ENCODE measurements at places on chromosomes 1 and 21. TPM values are rescaled to one million over a fixed set of nuclear protein-coding genes. Genes with fewer than 3 reads are reported as not detected.

GRCh38 chr1:230303069-230303468 lies 123.1 kb downstream of the PGBD5 start:
- DNase-seq, result no peak
- no peaks in the 10 kb centered on the region for H3K36me3 ChIP-seq
- H3K27ac ChIP-seq, result no peak overlapping the region
- peaks cover 12% of the 10 kb centered on the region for H3K4me1 ChIP-seq
- H3K27me3 ChIP-seq, result no peaks in the 10 kb centered on the region

DNA sequence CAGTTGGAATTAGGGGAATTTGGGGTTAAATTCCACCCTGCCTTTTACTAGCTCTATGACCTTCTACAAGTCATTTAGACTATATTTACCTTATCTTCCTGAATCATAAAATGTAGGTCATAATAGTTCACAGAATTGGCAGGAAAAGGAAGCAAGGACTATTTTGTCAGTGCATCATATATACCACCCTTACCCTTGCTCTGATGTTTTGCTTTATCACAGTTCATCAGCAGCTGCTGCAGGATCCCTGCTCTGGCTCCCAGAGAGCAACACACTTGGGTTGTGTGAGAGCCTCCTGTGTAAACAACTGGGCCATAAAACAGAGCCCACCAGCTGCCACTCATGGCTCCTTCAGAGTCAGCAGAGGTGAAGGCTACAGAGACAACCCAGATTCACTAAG lies 631.6 kb upstream of the CAMK1G start:
- H3K4me1 ChIP-seq, result no peaks in the 10 kb centered on the region
- no peaks in the 10 kb centered on the region for H3K36me3 ChIP-seq
- no peaks in the 10 kb centered on the region for H3K27me3 ChIP-seq
- no peak overlapping the region for H3K27ac ChIP-seq
- DNase-seq, result no peak

- no peak overlapping the region for H3K4me3 ChIP-seq
- H3K27ac ChIP-seq, result no peak overlapping the region
- DNase-seq, result no peak
- H3K4me1 ChIP-seq, result peaks cover 11% of the 10 kb centered on the region
- H3K36me3 ChIP-seq, result no peaks in the 10 kb centered on the region
These were observed 25.9 kb downstream of the C2CD2 start for GRCh38 chr21:41927727-41928409.

Gene TMEM51
- 0.54 TPM for total RNA-seq

- no peak overlapping the region for H3K4me3 ChIP-seq
- peaks cover 44% of the 10 kb centered on the region for H3K4me1 ChIP-seq
- peak; percentile 90 for DNase-seq
- no peaks in the 10 kb centered on the region for H3K36me3 ChIP-seq
These were observed 151.2 kb downstream of the OMA1 start for GRCh38 chr1:58395355-58395754.

DNA sequence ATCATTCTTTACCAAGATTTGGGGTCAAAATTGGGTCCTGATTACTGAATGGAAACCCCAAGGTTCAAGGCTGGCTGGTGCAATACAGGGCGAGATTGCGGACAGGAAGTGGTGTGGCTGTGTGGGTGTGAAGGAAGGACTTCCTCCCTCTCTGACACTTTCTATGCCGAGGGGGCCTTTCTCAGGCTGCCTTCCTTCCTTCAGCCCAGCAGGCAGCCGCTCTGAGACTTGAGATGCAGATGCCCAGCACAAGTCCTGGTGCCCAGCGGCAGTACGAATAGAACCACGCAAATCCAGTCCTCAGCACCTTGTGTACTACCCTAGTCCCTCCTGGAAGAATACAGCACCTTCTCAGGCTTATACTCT lies 16.3 kb downstream of the BATF3 start:
- no peaks in the 10 kb centered on the region for H3K36me3 ChIP-seq
- H3K4me3 ChIP-seq, result no peak overlapping the region
- no peaks in the 10 kb centered on the region for H3K4me1 ChIP-seq
- no peak for DNase-seq

DNA sequence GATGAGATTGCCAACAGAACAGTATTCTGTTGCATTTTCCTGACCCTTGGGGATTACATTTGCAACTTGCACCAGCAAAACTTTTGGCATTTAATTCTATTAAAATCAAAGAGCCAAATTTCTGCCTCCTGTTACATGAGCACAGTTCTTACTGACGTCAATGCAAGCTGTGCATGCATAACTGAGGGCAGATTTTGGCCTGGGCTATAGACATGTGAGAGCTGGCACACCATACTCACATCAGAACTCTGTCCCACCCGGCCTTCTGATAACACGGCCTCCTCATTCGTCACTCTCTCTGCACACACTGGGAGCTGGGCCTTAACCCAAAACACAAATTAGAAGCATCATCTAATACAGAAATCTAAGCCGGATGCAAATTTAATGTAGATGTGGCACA lies 31.5 kb downstream of the PAPPA2 start:
- no peaks in the 10 kb centered on the region for H3K36me3 ChIP-seq
- no peaks in the 10 kb centered on the region for H3K4me1 ChIP-seq
- H3K27ac ChIP-seq, result no peak overlapping the region
- no peak overlapping the region for H3K4me3 ChIP-seq
